ENCODE measurements at places on chromosomes 11 and 22. TPM values are rescaled to one million over a fixed set of nuclear protein-coding genes. Genes with fewer than 3 reads are reported as not detected.

DNA sequence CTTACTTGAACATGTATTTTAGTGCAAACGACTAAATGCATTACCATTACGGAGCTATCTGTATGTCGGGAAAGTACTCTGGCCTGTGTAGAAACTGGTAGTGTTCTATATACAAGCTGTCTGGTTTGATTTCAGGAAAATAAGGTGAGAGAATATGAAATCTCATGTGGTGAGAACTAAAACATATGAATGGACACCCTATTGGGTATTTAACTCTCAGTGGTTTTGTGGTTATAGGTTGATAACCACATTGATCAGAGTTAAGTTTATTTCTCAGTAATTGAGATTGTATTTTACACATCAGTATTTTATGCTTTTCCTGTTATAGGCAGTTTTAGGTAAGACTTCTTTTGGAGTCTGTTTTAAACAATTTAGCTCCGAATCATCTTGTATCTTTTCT lies 10.4 kb downstream of the ANO5 start:
- no peak for DNase-seq

DNA sequence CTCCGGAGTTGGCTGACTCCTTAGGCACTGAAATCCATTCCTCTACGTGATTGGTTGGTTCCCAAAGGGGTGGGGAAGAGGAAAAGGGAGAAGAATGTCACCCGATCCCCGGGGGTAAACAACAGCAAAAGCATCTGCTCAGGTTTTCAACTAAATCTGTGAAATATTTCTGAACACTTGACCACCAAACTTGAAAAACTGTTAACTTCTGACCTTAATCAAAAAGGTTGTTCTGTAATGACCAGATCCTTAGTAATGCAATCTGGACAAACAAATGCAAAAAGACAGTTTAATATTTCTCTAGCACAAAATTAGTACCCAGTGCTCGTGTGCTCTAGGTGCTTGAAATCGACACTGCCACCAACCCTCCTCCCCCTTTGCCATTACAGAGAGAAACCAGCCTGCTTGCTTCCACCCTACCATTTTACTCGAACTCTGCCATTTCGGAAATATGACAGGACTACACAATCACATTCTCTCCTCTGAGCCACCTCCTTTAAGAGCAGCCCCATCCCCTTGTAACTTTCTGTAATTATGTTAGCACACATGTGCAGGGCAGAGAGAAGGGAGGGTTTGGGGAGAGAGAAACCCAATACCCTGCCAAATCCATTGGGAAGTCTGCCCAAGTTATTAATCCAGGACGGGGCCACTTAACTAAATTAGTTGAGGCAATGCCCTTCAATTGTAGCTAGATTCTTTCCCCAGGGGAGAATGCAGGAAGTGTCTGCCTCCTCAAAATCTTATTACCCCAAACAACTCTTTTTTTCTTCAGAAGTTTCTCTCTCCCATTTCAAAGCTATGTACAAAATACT lies 113.8 kb downstream of the RBFOX2 start:
- DNase-seq: peak; percentile 75

- DNase-seq: no peak
These were observed 31.5 kb downstream of the EHF start for GRCh38 chr11:34652191-34652973.

DNA sequence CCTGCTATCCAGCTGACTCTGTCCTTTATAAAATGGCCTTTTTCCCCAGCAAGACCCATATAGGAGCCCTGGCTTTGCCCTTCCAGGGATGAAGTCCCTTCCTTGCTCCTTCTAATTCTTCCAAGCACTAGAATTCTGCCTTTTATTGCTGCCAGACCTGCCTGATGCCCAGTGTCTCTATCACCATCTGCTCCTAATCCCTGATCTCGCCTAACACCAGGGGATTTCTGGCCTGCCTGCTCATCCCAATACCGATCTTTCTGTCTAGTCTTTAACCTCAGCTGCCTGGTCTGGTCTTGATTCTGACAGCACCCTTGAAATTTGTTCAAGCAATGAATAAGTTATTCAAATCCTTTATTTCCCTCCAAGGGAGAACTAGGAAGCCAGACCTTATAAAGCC lies 150.2 kb downstream of the SPON1 start:
- DNase-seq: no peak

DNA sequence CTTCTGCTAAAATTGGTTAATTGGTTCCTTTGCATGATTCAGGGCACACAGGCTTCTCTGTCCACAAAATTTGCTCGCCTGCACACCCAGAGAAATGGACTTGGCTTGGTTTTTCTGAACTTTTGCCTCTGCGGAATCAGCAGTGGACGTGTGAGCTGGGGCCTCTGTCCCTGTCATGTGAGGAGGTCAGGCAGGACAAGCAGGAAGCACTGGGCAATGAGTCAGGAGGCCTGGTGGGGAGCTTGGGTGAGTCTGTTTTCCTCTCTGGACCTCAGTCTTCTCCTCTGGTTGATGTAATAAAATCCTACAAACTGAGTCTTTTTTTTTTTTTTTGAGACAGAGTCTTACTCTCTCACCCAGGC lies 10.4 kb upstream of the CELSR1 start:
- no peak for DNase-seq

DNA sequence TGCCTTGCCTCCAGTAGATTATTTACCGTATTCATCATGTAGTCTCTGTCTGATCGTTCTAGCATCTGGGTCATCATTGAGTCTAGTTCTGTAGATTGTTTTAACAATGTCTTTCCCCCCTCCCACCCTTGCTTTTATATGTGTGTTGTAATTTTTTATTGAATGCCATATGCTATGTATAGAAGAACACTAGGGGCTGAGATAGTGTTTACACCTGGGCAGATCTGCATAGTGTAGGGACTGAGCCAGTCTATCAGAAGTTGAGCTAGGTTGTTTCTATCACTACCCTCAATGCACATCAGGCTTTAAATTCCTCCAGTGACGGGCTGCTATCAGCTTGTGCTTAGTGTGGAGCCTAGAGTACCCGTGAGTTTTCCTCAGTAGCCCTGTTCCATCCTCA lies 61.6 kb downstream of the KREMEN1 start:
- DNase-seq: no peak

DNA sequence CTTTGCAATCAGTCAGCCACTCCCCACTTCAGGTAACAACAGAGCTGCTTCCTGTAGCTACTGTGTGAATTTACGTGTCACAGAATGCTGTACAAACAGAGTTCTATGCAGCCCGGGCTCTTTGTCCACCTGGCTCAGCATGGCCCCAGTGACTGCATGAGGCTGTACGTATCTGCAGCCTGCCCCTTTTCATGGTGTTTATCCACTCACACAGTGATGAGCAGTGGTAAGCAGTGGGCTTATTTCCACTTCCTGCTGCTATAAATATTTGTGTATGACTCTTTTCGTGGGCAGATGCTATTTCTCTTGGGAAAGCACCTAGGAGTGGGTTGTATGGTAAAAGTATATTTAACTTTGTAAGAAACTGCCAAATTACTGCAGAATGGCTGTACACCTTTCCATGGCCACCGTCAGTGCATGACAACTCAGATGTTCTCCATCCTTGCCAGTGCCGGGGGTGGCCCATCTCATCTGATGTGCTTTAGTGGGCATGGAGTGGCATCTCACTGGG lies 43.3 kb downstream of the MYEOV start:
- DNase-seq: no peak

The DEFB131B gene
- total RNA-seq: not detected

The KRTAP5-11 gene
- not detected for total RNA-seq

Measured in Peyer's patch (tissue), 4 donors.